ENCODE measurements at places on chromosomes 6 and 20.
A peak's percentile ranks its signal among the peaks of the same experiment; 100 is the strongest.

- no peak for DNase-seq
These were observed 53.9 kb downstream of the ERMARD start for GRCh38 chr6:169805242-169805838.

- DNase-seq: no peak
These were observed 28.9 kb downstream of the UTRN start for GRCh38 chr6:144314003-144314485.

- no peak for DNase-seq
These were observed 148.4 kb downstream of the CARMIL1 start for GRCh38 chr6:25427549-25427948.

GRCh38 chr6:134938896-134939295, 11.0 kb downstream of the ALDH8A1 start:
- DNase-seq: no peak

GRCh38 chr6:14172562-14172961, 55.0 kb downstream of the CD83 start:
- DNase-seq: no peak

DNA sequence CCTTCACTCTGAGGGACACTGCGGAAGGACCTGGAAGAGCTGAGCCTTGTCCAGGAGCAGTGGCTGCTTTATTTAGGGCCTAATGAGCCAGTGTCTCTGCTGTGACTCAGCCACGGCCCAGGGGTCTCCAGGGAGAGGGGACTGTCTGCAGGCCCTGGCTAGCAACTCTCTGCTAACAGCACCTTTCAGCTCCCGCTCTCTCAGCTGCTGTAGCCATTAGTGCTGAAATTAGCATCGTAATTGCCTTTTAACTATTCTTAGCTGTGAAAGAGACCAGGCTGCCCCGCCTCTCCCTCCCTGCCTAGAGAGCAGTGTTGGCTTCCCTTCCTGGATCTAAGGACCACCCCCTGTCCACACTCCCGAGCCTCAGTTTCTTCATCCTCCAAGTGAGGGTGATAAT, 53.1 kb upstream of the SLC32A1 start:
- no peak for DNase-seq

- no peak for DNase-seq
These were observed 1.4 kb downstream of the NUS1 start for GRCh38 chr6:117676577-117677218.

- DNase-seq: no peak
These were observed 98.6 kb upstream of the GPR6 start for GRCh38 chr6:109879521-109879920.

- no peak for DNase-seq
These were observed 87.7 kb downstream of the TFAP2C start for GRCh38 chr20:56716806-56717205.

GRCh38 chr20:2122936-2123335, 21.3 kb downstream of the STK35 start:
- no peak for DNase-seq

GRCh38 chr6:121780325-121781321, 345.2 kb downstream of the GJA1 start:
- DNase-seq: peak; percentile 80

GRCh38 chr20:58994390-58995159, 12.5 kb downstream of the CTSZ start:
- DNase-seq: no peak

DNA sequence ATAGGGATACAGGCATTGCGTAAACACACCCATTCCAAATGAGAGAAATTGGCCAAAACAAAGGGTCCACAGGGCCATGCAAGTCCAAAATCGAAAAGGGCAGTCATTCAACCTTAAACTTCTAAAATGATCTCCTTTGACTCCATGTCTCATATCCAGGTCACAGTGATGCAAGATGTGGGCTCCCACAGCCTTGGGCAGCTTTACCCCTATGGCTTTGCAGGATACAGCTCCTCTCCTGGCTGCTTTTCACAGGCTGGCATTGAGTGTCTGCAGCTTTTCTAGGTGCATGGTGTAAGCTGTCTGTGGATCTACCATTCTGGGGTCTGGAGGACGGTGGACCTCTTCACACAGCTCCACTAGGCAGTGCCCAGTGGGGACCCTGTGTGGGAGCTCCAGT, 744.5 kb downstream of the QKI start:
- DNase-seq: no peak

DNA sequence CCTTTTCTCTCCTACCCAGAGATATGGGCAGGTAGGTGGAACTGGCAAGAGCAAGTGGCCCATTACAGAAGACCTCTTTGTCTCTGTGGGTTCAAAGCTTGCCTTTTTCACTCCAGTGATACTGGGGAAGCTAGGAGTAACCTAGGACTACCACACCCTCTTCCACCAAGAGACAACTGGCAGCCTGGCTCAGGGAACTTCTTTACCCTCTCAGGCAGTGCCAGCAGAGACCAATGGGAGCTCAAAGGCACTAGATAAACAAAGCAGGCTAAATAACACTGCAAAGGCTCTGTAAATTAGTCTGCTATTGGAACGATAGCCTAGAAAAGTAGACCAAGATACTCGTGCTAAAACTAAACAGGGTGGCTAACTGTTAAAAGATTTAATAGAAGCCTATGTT, 32.1 kb downstream of the ATRN start:
- DNase-seq: no peak

DNA sequence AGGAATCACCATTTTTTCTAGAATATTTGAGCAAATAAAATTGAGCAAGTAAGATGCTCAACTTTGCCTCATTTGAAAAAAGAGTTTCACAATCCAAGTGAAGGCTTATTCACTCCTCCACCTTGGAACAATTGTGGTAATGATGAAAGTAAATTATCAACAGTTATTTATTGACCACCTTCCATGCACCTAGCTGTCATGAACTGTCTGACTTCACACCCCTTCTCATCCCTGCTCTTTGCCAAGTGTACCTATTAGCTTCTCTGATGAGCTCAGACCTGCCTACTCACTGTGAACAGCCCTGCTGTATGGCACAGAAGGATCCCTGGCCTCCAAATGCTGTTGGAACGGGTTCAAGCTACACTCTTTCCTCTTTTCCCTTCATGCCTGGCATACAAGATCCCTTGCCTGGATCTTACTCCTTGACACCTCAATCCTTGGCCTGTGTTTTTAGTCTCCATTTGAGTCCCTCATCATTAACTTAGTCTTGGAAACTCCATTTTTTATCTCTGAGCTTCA, 99.0 kb upstream of the PREP start:
- no peak for DNase-seq

DNA sequence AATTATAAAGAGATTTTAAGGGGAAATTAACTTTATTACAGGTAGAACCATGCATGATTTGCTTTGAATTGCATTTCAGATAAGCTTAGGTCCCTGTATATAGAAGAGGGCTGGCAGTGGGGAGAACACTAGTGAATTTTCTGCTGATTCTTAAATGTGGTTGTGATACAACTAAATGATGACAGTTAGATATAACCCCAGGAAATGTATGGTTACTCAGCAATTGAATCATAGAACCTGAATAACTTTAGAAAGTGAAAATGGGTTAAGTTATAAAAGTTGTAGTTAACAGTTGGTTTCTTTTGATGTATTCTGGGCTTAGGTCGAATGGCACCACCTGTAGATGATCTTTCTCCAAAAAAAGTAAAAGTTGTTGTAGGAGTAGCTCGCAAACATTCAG, 70.1 kb downstream of the PHF3 start:
- DNase-seq: no peak

- DNase-seq: no peak
These were observed 39.2 kb downstream of the SAMD3 start for GRCh38 chr6:130183271-130184222.

DNA sequence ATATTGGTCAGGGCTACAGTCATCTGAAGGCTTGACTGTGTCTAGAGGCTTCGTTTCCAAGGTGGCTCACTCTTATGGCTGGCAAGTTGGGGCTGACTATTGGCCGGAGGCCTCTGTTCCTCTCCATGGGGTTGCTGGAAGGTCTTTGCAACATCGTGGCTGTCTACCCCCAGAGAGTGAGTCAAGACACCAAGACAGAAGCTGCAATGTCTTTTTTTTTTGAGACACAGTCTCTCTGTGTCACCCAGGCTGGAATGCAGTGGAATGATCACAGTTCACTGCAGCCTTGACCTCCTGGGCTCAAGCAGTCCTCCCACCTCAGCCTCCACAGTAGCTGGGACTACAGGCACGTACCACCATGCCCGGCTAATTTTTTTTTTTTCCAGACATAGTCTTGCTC, 29.4 kb upstream of the KIF3B start:
- DNase-seq: no peak

DNA sequence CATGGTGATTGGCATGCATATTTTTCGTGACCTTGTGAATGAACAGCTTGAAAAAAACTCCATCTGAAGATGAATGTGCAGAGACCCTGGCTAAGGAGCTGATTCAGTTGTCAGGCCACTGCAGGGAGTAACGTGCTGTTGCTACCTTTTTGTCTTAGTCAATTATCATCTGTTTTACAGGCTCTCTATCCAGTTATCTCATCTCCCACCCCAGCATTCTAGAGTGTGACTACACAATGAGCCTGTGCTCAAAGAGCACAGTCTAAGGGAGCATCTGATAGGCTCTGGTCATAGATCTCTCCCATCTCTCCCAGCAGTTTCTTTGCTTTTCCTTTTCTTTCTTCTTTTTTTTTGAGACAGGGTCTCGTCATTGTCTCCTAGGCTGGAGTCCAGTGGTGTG, 45.5 kb downstream of the NDRG3 start:
- DNase-seq: no peak

DNA sequence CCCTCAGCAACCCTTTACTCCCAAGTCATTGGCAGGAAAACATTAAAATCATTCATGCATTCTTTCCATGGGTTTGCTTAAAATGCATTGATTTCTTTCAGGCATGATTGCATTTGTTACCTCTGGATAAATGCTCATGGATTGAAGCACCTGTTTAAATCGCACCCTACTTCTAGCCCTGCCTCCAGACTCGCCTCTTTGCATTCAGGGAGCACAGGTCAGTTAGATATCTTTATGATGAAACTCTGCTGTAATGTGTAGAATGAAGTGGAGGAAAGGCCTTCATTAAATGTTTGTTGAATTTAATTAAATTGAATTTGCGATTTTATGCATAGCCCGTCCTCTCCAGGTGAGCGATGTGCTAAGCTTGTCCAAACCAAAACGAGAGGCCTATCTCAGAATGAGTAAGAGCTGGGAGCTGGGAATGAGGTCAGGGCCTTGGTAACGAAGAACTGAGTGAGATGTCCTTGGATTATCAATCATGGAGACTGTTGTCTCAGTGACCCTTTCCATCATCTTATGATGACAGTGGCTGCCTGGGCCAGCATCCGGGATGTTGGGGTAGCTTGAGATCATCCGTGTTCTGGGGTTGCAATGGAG, 210.1 kb downstream of the SYNDIG1 start:
- no peak for DNase-seq
